Activated T-helper 1 cell treated with anti-CD3 and anti-CD28 coated beads, Interleukin-12 subunit alpha, Interleukin-12 subunit beta, Interleukin-2, Interleukin-4 antibody, amounts not matched to agents 30 ng/mL and 10 ng/mL and 1 ng/mL, durations not matched to agents 14 hours and 24 hours and 36 hours (primary cell): ENCODE measurements at places on chromosomes 1 and 21. TPM values are rescaled to one million over a fixed set of nuclear protein-coding genes. Genes with fewer than 3 reads are reported as not detected.

GRCh38 chr1:245200146-245200545 lies 45.4 kb downstream of the KIF26B start:
- H3K27ac ChIP-seq, result no peak overlapping the region
- H3K36me3 ChIP-seq, result no peaks in the 10 kb centered on the region
- H3K27me3 ChIP-seq, result no peaks in the 10 kb centered on the region
- H3K4me3 ChIP-seq, result no peak overlapping the region
- no peaks in the 10 kb centered on the region for H3K4me1 ChIP-seq

DNA sequence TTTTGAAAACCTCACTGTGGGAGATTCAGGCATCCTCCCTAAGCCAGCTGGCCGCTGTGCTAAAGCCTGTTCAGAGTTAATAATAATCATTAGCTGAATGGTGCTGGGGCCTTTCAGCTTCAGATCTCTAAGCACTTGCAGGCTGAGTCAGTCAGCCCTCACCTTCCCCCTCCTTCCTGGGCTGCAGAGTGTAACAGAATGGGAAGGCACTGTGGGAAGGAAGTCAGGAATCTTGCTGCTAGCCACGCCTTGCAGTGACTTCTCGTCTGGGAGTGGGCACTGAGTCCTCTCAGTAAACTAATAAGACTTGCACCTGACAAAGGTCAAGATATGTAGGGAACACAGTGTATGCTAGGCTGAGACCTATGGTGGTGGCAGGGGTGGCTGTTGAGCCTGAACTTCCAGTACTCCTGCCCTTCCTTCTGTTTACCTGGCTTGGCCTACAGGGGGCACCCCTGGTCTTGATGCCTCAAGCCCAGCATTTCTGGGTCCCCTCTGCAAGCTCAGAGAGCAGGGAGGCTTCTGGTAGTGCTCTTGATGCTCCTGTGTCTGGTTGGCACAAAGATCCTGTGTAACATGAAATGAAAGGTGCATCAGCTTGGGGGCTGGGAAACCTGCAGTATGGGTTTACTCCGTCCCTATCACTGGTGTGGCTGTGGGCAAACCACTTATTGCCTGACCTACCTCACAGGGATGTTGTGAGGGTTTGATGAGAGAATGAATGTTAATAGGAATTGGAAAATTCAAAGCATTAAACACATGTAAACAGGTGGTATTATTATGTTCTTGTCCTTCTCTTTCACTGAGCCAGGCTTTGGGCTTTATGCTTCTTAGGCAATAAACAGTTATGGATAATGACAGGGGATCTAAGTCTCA lies 6.0 kb downstream of the CYB561D1 start:
- H3K4me1 ChIP-seq, result peaks cover 75% of the 10 kb centered on the region
- peaks cover 38% of the 10 kb centered on the region for H3K36me3 ChIP-seq
- H3K27ac ChIP-seq, result no peak overlapping the region
- peak; percentile 32 for DNase-seq
- no peak overlapping the region for H3K4me3 ChIP-seq
- no peaks in the 10 kb centered on the region for H3K27me3 ChIP-seq

GRCh38 chr1:209249280-209249670 lies 334.2 kb upstream of the CAMK1G start:
- DNase-seq, result no peak
- H3K27me3 ChIP-seq, result peaks cover 2% of the 10 kb centered on the region
- H3K36me3 ChIP-seq, result no peaks in the 10 kb centered on the region
- H3K4me1 ChIP-seq, result no peaks in the 10 kb centered on the region

DNA sequence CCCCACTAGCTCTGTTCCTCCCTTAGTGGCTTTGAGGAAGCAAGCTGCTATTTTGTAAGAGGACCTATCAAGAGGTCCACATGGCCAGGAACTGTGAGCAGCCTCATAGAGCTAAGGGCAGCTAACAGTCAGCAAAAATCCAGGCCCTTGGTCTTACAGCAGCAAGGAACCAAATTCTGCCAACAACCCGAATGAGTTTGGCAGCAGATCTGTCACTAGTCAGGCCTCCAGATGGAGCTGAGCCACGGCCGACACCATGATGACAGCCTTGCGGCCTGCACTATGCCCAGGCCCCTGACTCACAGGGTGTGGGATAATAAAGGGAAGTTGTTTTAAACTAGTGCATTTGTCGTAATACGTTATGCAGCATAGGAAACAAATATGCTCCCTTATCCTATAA lies 28.0 kb upstream of the H3-3A start:
- H3K27me3 ChIP-seq, result peaks cover 1% of the 10 kb centered on the region
- no peak for DNase-seq
- H3K27ac ChIP-seq, result no peak overlapping the region
- H3K4me1 ChIP-seq, result no peaks in the 10 kb centered on the region
- no peak overlapping the region for H3K4me3 ChIP-seq
- H3K36me3 ChIP-seq, result no peaks in the 10 kb centered on the region

The SH2D2A gene
- 283 and 286 TPM in 2 replicates for total RNA-seq

The SERPINC1 gene
- total RNA-seq, result 0.26 TPM in 1 of 2 replicates, not detected in the other
